Activated effector memory CD4-positive, alpha-beta T cell treated with Interleukin-2 at 50 U/mL for 16 hours (primary cell): ENCODE measurements at places on chromosomes 1 and 21.

DNA sequence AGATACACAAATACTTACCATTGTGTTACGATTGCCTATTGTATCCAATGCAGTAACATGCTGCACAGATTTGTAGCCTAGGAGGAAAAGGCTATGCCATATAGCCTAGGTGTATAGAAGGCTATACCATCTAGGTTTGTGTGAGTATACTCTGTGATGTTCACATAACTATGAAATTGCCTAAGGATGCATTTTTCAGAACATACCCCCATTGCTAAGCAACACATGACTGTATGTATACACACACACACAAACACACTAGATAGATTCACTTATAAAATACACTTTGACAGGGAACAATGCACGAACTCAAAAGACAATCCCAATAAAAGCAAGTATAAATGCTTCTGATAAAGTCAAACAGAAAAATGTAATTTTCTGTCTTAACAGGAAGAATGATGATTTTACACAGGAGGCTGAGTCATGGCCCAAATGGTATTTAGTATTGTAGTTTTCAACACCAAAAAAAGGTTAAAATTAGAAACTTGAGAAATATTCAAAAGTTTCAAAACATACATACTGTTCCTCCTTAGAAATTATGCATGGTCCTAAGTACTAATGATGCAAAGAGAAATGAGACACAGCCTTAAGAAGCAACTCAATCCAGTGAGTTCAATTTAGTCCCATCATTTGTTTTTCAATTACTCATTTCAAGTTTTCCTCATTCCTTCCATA, 12.2 kb downstream of the FH start:
- DNase-seq = no peak

DNA sequence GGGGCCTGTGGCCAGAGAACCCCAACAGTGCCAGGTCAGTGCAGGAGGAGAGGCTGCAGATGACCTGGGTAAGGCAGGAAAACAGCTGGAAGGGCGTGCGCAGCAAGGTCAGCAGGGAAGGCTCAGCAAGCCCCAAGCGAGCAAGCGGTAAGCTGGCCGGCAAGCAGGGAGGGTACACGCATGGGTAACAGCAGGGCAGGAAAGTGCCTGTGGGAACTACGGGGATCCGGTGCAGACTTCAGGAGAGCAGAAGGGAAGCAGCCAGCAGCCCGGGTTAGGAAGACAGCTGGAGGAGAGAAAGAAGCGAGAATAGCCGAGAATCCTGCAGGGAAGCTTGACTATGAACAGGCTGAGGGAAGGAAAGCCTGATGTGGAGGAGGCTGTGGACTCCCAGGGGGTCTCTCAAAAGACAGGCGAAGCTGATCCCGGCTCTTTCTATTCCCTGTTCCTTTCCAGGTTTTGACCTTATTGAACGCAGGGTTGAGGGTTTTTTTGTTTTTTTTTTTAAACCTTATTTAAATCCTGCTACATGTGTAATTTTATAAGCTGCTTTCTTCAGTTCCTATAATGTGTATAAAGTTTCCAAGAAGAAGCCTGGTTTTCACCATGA, 20.9 kb downstream of the UMODL1 start:
- no peak for DNase-seq

DNA sequence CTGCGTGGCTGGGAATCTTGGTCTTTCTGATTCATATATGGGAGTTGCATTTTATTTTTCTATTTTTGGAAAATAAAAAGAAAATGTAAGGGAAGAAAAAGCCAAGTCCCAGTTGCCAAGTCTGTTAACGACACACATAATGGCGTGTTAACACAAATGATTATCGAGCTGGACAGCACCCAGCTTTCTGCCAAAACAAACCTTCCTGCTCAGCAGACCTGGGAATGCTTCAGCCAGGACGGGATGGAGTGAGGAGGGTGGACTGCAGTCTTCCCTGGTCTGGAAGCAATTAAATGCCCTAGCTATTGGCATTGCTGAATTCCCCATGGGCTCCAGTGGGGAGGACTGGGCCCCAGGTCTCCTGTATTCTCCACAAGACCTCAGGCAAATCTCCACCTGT, 184.2 kb upstream of the USP24 start:
- no peak for DNase-seq

DNA sequence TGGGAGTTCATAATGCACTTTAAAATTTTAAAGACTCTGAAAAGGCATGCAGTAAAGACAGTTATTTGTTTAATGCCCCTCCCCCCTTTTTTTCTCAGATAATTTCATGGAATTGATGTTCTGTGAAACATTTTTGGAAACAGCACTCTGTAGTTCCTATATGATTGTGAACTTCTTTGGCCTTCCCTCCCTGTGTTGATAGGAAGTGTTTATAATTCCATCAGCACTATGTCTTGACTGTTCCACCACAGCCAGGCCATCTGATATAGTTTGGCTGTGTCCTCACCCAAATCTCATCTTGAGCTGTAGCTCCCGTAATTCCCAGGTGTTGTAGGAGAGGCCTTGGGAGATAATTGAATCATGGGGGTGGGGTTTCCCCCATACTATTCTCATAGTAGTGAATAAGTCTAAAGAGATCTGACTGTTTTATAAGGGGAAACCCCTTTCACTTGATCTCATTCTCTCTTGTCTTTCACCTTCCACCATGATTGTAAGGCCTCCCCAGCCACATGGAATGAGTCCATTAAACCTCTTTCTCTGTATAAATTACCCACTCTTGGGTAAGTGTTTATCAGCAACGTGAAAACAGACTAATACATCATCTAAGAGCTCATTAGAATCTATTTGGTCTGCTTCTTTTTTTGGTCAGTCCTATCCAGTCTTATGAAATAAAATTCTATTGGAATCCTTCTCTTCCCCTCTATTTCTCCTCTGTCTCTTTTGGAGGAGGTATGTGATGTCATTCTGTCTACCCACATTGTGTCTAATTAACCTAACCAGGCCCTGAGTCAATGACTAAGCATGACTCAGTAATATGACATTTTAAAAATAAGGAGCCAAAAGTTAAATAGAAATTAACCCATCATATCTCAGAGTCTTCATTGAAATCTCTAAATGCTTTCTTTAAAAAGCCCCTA, 8.9 kb downstream of the CCDC185 start:
- DNase-seq = no peak
